ENCODE measurements at places on chromosomes 13 and 19. TPM values are rescaled to one million over a fixed set of nuclear protein-coding genes. Genes with fewer than 3 reads are reported as not detected.

Gene OR7D2
- total RNA-seq: not detected

Gene FBXO17
- total RNA-seq: 29.9 TPM

Gene LRRC25
- not detected for total RNA-seq

Gene GTF2F1
- total RNA-seq: 100 TPM

Gene SKA3
- 93.3 TPM for total RNA-seq

Gene COMP
- not detected for total RNA-seq

Gene LILRB2
- not detected for total RNA-seq

DNA sequence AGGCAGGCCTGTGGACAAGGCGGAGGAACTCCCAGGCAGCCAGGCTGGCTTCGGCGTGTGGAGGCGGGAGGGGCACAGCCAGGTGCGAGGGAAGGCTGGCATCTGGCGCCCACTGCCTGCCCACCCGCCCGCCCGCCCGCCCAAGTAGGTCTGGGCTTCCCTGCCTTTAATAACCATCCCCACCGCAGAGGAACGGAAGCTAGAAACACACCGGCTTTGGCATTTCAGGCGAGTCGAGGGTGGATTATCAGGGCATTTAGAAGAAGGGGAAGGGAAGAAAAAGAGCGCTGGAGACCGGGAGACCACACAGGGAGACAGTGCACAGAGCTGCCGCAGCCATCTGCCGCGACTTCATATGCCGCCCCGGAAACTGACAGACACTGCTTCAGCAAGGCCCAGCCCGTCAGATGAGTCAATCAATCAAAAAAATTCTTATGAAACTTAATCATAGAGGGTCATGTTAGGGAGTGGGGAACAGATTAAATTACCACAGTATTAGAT, 199.7 kb downstream of the TSHZ3 start:
- peak; percentile 84 for DNase-seq

GRCh38 chr19:46955813-46956371, 63.7 kb upstream of the NPAS1 start:
- no peak for DNase-seq

GRCh38 chr19:31693131-31693932, 344.1 kb upstream of the TSHZ3 start:
- DNase-seq: no peak

GRCh38 chr13:39486758-39487157, 116.2 kb downstream of the LHFPL6 start:
- no peak for DNase-seq

- DNase-seq: peak; percentile 26
Measured at GRCh38 chr19:37333457-37333856, 37.4 kb upstream of the ZNF527 start.

DNA sequence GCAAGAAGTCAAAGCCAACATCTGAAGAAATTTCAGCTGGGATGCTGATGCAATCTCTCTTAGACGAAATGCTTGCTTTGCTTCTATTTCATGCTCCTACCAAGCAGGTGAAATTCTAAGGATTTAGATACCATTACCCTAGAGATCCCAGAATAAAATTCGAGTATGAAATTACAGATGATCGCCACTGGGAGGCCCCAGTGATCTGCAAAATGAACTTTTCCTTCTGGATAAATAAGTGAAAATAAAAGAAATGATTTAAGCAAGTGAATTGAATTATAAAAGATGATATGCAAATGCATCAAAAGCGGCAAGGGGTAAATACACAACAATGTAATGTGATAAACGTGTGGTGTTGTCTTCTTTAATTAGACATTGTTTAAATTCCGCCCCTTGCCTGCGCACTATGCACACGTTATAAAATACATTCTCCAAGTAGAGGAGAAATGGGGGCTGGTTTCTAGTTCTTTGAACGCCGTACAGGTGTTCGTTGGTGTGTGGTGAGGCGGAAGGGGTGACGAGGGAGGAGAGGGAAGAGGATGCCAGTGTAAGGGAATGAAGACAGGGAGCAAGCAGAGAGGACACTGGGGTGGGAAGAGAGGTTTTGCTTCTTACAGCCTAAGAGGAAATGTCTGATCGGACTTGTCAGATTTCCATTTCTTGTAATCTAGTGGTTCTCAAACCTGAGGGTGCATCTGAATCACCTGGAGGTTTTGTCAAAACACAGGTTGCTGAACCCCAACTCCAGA, 58.0 kb downstream of the ERCC5 start:
- DNase-seq: peak; percentile 34

- DNase-seq: no peak
Measured at GRCh38 chr19:57052081-57052480, 67.7 kb upstream of the USP29 start.

GRCh38 chr13:82477436-82477835, 1404.8 kb downstream of the SLITRK1 start:
- no peak for DNase-seq

DNA sequence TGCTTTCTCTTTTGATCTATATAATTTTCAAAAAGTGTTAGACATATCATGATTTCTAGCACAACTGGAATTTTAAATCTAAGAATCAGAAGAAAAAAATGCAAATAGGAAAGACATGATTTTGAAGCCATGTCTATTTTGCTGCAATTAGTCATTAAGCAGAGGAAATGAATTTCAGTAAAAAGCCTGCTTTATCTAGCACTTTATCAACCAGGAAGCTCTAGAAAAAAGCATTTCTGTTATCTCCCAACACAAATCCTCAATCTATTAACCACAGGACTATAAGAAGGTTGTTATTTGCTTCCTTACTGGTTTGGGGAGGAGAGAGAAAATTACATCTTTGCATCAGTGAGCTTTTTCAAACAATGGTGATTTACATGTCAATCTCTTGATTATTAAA, 716.7 kb downstream of the DIAPH3 start:
- peak; percentile 58 for DNase-seq

- no peak for DNase-seq
Measured at GRCh38 chr13:61030445-61030844, 385.2 kb downstream of the PCDH20 start.

DNA sequence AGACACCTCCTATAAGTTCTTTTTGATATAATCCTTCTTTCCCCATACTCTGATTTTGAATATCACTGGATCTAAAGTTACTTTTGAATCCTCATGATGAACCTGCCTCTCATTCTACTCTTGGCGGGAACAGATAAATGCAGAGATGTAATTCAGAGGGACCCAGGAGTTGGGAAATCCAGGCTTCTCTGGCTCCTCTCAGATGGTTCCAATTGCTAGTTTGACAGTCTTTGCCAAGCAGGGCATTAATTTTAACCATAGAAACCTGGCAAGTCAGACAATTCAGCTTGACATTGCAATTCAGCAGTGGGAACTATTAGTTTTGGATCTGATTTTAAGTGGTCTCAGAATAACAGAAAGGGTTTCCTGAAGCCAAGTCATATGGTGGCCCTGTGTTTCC, 67.3 kb upstream of the KLF12 start:
- no peak for DNase-seq

GRCh38 chr13:47858042-47859025, 142.7 kb downstream of the SUCLA2 start:
- DNase-seq: no peak

GRCh38 chr13:93953841-93954240, 525.6 kb downstream of the DCT start:
- DNase-seq: no peak
